Stimulated activated CD4-positive, alpha-beta T cell treated with anti-CD3 and anti-CD28 coated beads, Interleukin-12 subunit alpha, Interleukin-12 subunit beta, amount 100 ng/mL, for 48 hours (primary cell): ENCODE measurements at places on chromosomes 13 and 19.

DNA sequence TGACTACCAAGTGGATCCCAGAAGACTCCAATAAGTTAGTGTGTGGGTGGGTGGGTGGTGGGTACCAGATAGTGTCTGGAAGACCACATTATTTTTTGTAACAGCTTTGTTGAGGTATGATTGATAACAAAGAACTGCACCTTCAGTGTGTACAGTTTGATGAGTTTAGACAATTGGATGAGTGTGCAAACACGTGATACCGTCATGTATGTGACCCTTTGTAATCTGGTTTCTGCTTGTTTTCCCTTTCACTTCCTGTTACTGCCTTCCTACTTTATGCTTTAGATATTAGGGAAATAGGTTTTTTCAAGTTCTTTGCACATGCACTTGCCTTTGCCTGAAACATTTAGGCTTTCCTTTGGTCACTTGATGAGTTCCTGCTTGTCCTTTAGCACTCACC is 8.5 kb downstream of the RPL21 start:
- no peak for DNase-seq

DNA sequence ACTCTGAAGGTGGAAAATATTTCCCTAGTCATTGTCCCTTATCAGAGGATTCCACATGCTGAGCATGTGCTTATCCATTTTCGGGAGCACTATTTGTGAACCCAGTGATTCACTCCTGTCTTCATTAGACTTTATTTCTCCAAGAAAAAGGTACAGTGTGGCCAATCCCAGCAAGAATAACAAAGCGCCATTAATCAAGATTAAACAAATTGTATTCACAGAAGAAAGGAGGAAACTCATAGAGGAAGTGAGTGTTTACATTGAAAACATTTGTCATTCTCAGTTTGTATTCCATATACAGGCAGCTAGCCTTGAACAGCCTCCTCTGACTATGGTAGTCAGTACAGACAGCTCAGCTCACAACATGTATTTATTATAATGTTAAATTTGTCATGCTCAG is 1669.9 kb upstream of the SPRY2 start:
- no peak for DNase-seq

GRCh38 chr13:65966991-65967451 is 1263.1 kb downstream of the PCDH9 start:
- DNase-seq, result no peak

DNA sequence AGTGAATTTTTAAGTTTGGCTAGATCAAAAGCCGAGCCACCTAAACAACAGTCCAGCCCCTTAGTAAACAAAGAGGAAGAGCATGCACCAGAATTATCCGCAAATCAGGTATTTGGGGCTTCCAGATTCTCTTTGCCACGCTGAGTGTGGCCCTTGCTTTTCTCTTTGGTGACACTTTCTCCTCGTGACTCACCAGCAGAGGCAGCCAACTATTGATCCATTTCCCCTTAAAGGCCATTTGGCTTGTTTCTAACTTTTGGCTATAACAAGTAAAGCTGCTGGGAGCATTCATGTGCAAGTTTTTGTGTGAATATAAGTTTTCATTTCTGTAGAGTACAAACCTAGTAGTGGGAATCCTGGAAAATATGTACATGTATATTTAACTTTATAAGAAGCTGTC is 17.6 kb upstream of the WDR88 start:
- DNase-seq, result no peak

GRCh38 chr13:55937180-55937579 is 1203.5 kb upstream of the PRR20A start:
- no peak for DNase-seq

DNA sequence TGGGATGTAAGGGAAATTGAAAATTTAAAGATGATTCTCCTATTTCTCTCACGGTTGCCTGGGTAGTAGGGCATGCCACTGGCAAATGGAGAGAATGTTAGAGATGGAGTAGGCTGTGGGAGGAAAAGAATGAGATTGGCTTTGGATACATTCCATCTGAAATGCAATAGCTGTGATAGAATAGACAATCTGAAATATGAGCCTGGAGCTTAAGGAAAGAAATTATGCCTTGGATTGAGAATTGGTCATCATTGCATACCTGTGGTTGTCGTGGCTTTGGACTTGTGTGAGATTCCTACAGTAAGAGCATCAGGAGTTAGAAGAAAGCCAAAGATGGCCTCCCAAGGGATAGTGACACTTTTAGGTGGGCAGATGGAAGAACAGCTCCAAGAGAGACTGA is 305.1 kb upstream of the SLC10A2 start:
- DNase-seq, result no peak

- no peak for DNase-seq
Measured at GRCh38 chr13:48431987-48432615, 19.2 kb upstream of the LPAR6 start.
